ENCODE measurements at places on chromosomes 3 and 15. TPM values are rescaled to one million over a fixed set of nuclear protein-coding genes. Genes with fewer than 3 reads are reported as not detected.

The GOLGA6D gene
- not detected for total RNA-seq

The GCSAM gene
- total RNA-seq, result 0.16 TPM

The SERINC4 gene
- 0.21 TPM for total RNA-seq

The DHX30 gene
- 33.8 TPM for total RNA-seq

The CLK3 gene
- 83.5 TPM for total RNA-seq

The OSTN gene
- total RNA-seq, result not detected

The RASL12 gene
- total RNA-seq, result 3.1 TPM

The SLC30A4 gene
- total RNA-seq, result 4.5 TPM

DNA sequence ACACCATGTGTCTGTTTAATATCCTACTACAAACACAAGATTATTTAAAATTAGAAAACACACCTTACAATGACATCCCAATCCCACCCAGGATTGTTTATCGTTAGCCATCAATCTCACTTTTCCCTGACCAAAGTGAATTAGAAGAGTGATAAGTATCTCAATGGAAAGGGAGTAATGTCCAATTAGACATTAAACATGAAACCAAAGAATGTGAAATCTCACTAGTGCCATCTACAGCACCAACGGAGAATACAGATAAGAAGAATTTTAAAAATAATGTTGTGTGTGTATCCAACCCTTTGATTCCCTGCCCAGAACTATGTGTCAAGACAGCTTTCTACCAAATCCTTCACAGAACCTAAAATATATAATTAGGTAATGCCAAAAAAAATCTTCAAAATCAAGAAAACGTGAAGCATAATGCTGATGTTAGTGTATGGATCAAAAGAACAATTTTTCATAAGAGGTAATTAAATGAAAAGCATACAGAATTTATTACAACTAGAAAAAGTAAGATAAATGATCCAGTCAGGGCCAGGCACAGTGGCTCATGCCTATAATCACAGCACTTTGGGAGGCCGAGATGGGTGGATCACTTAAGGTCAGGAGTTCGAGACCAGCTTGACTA, 64.2 kb downstream of the SCAPER start:
- no peak for DNase-seq

GRCh38 chr3:30660656-30661055, 54.3 kb downstream of the TGFBR2 start:
- DNase-seq, result no peak

DNA sequence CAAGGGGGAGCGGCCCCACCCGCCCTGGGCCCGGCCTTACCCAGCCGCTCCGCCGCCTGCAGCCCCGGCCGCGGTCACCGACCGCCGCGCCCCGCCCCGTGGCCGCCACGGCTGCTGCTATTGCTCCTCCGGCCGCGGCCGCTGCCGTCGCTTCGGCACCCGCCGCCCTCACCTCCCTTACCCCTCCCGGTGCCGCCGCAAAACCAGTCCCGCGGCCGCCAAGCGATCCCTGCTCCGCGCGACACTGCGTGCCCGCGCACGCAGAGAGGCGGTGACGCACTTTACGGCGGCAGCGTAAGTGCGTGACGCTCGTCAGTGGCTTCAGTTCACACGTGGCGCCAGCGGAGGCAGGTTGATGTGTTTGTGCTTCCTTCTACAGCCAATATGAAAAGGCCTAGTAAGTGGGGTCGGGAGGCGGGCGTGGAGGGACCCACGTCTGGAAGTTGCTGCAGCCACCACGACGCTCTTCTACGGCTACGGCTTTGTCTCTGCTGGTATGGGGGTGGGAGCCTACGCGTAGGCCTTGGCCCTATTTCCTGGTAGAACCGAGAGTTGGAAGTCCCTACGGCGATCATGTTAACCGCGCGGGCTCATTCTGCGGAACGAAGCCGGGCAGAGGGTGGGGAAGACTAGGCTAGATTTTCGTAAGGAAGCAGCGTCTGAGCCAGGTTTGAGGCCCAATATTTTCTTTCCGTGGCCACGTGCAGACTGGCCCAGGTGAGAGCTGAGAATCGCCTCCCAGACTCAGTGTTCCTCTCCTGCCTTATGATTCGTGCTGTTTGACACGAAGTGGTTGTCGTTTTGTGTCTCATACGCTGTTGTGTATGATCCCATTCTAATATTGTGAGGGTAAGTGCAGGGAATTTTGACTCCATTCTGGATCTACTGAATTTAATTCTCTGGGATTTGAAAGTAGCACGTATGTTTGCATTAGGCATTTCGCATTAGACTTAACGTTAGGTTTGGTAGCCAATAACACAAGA, at the start of the genes GNL3 and PBRM1:
GNL3 (plus strand) TSS at position 324 of the 983 bp plus-strand sequence; CDS start at position 385, 61 bp downstream.
PBRM1 (minus strand) TSS at position 205 of the 983 bp plus-strand sequence.
- DNase-seq, result peak; percentile 91

DNA sequence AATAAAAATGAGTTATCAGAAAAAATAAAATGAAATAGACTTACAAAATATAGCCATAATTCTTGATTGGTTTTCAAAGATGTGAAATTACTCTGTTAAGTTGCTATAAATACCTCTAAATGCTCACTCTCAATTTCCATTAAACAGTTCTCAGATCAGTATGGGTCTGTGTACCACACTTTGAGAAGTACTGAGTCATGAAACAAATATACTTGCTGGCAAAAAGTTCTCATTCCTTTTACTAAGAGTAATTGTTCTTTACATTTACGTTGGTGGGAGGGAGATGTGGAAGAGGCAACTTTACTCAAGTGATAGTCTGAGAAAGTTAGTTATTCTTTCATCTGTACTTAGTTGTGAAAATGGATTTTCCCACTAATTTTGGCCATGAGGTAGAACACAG, 96.3 kb downstream of the ZNF385D start:
- DNase-seq, result no peak

GRCh38 chr3:10940106-10940505, 52.4 kb upstream of the SLC6A1 start:
- no peak for DNase-seq

GRCh38 chr3:114218006-114218405, 19.4 kb downstream of the ZNF80 start:
- DNase-seq, result no peak

DNA sequence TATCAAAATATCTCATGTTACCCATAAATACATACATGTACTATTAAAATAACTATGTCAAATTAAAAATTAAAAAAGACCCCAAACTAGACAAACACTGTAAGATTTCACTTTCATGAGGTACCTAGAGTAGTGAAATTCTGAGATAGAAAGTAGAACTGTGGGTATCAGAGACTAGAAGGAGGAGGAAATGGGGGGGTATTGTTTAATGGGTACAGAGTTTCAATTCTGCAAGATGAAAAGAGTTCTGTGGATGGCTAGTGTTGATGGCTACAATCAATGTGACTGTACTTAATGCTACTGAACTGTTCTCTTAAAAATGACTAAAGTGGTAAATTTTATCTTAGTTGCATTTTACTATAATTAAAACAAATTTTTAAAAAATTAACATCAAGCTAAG, 36.6 kb downstream of the RFX7 start:
- DNase-seq, result no peak

- peak; percentile 64 for DNase-seq
These were observed 2.5 kb upstream of the PLCB2 start for GRCh38 chr15:40310001-40310959.

DNA sequence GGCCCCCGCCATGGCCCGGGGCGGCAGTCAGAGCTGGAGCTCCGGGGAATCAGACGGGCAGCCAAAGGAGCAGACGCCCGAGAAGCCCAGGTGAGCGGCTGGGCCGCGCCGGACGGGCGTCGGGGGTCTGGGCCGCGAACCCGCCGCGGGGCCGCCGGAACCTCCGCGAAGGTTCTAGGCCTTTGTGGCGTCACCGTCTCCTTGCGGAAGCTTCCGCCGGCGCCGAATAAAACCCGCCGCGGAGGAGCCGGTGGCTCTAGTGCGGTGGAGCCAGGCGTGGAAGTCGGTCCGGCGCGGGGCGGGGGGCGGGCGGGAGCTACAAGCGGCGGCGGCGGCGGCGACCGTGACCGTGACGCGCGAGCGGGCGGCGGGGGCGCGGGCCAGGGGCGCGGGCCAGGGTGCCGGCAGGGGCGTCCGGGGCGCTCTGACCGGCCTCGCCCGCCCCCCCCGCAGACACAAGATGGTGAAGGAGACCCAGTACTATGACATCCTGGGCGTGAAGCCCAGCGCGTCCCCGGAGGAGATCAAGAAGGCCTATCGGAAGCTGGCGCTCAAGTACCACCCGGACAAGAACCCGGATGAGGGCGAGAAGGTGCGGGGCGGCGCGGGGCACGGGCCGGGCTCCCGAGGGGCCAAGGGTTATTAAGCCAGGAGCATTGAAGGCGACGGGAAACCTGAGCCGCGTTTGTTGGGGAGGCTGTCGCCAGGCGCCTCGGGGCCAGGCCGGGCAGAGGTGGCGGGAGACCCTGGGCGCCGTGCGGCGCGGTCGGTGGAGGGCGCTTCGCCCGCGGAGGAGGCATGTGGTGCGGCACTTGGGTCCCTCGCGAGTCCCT, at the start of gene DNAJA4:
DNAJA4 (plus strand) TSS at position 259 of the 833 bp plus-strand sequence; CDS start at position 461, 202 bp downstream.
- peak; percentile 63 for DNase-seq

DNA sequence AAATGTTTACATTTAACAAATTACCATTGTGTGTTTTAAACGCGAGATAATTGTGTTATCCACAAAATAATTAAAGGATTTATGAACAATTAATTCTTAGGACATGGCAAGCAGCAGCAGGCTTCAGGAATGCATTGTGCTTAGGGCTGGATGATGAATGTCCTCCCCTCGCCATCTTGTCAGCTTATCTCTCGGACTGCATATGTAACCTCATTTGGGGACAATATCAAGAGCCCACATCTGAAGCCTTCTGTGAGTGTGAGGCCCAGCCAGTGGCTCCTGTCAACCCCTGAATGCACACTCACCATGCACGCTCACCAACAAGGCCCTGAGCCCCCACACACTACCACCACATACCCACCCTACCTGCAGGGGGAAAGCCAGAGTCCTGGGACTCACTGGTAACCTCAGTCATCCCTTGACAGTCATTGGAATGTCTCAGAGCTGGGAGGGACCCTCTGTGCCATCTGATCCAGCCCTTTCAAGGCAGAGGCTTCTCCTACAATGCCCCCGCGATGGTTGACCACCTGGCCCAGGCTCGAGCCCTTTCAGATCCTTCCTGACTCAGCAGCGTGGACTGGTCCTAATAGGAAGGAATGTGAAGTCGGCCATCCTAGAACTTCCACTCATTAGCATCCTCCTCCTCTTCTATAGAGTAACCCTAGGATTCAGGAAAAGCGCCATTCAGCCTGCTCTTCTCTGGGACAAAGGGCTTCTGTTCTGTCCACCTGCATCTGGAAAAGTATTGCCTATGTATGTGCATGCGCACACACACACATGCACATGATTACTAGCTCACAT, 38.2 kb downstream of the MRPL46 start:
- no peak for DNase-seq

- no peak for DNase-seq
These were observed 21.2 kb downstream of the SLC7A14 start for GRCh38 chr3:170564664-170565063.

GRCh38 chr3:105351821-105352220, 14.9 kb upstream of the ALCAM start:
- DNase-seq, result no peak

Measured in colonic mucosa (tissue), 4 donors.